D341Med (cell line): ENCODE measurements at places on chromosomes 3 and 15.

DNA sequence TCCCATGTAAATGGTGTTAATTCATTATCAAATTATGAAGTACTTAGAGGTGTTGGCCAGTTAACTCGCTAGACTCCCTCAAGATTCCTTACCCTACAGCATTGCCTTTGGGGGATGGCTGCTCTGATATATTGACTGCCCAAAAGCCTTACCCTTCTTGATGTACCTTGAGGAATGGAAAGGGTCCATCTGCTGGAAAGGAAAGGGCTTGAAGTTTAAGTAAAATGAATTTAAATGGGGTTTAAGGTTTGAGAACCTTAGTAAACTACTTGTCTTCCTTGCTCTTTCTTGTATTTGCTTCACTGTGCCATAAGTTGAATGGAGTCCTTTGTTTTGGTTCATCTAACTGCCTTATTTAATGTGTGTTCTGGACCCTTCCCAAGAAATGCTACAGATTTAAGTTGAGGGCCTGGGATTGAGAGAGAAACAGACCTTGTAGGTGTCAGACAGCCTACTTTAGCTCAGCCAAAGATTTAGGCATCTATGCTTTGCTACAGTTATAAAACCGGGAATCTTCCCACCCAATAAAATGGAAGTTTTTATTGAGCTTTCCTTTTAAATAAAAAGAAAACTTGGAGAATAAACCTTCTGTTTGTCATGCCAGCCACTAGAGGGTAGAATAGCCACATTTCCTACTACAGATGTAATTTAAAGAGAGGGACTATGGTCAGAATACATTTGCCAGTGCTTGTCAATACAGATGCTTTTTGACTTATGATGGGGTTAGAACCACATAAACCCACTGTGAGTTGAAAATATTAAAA, 25.3 kb downstream of the CMSS1 start:
- peak; percentile 37 for DNase-seq

- DNase-seq: no peak
These were observed 118.7 kb downstream of the NUP210 start for GRCh38 chr3:13301286-13301987.

DNA sequence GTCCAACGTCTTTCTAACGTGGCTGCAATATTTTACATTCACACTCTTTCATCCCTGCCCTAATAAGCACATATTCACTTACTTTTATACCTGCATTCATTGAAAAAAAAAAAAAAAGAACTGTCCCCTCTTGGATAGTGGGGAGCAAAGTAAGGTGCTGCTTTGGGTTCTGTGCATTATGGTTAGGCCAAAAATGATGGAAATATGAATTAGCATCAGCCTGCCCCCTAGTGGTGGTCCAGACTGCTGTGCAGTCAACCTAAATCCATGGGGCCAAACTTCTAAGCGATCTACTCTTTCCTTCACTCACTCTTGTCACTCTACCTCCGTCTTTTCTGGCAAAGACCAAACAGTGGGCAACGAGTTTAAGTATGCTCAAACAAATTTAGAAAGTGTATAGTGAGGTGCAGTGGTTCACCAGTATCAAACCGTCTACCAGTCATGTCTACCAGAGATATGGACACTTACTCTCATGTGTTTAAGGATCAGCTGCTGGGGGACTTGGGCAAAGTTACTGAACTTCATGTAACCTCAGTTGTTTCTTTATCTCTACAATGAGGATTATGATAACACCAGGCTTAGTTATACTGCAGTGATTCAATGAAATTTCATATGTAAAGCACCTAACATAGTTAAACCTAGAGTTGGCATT, 61.5 kb upstream of the GRM7 start:
- DNase-seq: peak; percentile 61

DNA sequence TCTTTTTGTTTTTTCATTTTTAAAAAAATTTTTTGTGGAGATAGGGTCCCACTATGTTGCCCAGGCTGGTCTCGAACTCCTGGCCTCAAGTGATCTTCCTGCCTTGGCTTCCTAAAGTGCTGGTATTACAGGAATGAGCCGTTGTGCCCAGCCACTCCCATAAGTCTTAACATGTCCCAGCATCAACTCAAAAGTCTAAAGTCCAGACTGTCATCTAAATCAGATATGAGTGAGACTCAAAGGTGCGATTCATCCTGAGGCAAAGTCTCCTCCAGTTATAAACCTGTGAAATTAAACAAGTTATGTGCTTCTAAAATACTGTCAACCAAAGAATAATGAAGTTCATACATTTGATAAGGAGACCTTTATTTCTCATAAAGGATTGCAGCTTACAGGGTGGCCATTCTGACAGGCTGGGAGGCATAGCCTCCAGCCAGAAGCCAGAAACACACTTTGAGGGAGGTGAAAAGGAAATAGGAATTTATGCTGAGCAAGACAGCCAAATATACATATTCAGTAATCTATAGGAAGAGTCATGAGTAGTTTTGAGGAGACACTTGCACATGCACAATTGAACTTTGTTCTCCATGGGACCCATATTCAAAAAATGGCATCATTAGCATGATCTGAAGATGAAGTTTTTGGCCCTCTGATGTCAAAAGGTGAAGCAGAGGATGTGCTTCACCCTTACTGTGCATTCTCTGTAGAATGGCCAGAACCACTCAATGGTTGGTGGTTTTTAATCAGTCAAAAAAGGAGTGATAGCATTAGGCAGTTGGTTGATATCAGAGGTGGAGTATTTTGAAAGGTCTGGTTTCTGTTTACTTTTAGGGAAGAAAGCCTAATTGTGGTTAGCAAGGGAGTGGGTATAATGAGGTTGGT, 11.0 kb upstream of the ZNF662 start:
- DNase-seq: no peak

- no peak for DNase-seq
These were observed 29.9 kb upstream of the POLR2M start for GRCh38 chr15:57676585-57676984.

- DNase-seq: peak; percentile 19
These were observed 132.3 kb downstream of the LRRK1 start for GRCh38 chr15:101051291-101052030.

GRCh38 chr3:161197855-161198850, 23.0 kb upstream of the NMD3 start:
- DNase-seq: no peak

GRCh38 chr15:35312344-35312743, 227.2 kb upstream of the NANOGP8 start:
- no peak for DNase-seq

DNA sequence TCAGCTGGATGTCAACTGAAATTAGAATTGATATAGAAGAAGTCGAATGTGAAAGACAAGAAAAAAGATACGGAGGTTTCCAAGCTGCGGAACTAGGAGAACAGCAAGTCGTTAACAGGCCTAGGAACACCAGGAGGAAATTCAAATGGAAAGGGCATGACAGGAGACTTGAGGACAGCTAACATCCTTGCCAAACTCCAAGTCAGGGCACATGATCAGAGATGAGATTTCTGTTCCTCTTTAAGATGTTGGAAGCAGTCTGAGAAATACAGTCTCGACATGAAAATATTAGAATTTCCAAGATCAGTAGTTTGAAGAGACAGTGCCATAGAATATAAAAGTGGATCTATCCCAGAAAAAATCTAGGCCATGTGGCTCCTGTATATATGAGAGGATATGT, 5.0 kb downstream of the MYO5A start:
- no peak for DNase-seq

GRCh38 chr3:86420990-86421739, 569.8 kb downstream of the VGLL3 start:
- no peak for DNase-seq

DNA sequence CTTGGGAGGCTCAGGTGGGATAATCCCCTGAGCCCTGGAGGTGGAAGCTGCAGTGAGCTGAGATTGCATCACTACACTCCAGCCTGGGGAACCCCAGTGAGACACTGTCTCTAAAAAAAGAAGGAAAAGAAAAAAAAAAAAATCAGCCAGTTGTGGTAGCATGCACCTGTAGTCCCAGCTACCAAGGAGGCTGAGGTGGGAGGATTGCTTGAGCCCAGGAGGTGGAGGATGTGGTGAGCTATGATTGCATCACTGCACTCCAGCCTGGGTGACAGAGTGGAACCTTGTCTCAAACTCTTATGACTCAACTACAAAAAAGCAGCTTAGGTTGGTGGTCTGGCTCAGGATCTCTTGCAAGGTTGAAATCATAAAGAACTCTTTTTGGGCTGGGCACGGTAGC, 19.3 kb upstream of the GPX1 start:
- DNase-seq: no peak

DNA sequence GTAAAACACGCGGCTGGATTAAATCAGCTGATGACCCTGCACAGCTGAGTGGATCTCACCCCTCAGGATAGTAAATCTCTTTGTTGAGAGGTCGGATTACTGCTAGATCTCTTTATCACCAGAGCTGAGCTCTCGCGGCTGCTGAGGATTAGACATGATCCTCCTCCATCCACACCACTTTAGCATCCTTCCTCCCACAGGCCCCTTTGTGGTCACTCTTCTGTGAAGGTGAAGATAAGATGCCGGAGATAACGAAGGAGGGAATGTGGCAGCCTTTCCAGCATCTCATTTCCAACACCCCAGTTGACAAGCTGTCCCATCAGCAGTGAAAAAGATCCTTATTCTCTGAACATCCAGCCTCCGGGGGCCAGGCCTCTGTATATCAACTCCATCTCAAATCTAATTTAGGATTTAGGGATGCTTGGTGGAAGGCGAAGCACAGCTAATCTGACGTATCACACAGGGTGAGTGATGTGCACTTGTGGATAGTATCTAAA, 47.5 kb upstream of the SELENOK start:
- DNase-seq: peak; percentile 63

DNA sequence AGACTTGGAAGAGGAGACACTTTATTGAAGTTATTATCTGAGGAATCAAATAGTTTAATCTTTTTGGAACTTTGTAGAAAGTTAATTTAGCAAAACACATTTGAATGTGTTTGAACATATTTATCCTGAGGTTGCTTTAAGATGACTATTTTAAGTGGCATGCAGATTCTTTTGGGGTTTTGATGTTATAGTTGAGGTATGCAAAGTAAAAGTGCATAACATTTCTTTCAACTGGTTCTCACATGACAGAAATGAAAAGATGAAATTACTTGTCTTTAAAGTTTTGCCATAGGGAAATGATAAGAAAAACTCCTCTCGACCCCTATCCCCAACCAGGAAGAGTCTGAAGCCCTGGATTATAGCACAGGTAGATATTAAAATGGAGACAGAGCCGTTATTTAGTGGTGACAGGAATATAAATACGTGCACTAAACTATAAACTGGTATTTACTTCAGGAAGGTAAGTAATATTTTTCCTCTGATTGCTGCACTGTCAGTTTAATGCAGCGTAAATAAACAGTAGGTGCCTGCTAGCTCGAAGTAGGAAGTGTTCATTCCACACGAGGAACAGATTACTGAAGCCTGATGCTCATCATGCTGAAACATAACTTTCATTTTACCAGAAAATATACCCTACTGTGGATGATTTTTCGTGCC, 15.1 kb upstream of the SATB1 start:
- no peak for DNase-seq

- DNase-seq: no peak
These were observed 64.1 kb downstream of the ABCC5 start for GRCh38 chr3:183953471-183954070.

DNA sequence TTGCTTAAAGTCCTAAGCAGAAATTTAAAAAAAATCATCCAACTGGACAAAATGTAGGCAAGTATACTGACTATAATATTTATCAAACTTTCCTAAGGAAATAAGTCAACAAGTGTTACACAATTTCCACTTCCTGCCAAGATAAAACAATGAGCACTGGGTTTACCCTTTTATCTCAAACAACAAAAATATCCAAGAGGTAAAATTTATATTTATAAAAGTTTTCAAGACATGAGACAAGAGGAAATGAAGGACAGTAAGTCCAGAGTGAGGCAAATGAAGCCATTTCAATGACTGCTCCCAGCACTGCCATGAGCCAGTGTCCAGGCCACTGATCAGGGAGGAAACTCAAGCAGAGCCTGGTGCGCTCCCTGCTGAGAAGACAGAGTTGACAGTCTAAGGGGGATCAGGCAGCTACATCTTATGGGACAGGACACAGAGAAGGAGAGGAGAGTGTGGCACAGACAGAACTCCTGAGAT, 439.4 kb downstream of the RAP2B start:
- no peak for DNase-seq

GRCh38 chr15:89936051-89936785, 23.5 kb upstream of the ARPIN start:
- no peak for DNase-seq

DNA sequence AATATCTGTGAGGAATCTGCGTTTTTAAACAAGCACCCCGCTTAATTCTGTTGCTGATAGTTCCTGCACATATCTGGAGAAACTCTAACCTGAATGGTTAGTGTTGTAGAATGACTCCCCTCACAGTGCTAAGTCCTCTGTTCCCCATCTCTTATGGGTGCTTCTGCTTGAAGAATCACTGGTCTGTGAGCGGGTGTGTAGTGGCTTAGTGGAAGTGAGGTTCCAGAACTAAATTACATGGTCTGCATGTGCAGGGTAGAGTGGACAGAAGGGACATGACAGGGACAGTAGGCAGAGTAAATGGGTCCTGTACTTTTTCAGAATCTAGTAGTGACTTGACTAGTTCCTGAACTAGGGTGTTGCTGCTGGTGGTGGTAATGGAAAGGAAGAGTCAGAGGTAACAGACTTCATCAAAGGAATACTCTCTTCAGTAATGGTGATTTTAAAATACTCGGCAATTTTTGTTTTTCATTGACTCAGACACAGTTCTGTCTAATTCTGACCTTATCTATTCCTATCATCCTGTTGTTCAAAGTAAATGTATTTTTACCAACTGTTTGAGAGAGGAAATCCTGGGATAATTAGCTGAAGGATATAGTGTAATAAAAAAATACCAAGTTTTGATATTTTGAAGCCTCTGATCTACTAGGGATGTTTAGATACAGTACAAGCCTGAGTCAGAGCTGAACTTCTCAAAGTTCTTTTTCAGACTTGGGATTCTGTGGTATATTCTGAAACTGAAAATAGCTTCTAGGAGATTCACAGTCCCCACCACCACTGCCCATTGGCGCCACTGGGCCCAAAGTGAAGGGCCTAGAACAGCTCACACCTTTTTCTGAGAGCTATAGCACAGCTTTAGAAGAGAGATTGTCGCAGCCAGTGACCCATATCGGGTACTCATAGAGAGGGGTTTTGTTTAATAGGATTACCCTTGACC, 55.5 kb downstream of the FNDC3B start:
- no peak for DNase-seq

GRCh38 chr3:23035927-23036640, 167.0 kb upstream of the UBE2E2 start:
- no peak for DNase-seq

DNA sequence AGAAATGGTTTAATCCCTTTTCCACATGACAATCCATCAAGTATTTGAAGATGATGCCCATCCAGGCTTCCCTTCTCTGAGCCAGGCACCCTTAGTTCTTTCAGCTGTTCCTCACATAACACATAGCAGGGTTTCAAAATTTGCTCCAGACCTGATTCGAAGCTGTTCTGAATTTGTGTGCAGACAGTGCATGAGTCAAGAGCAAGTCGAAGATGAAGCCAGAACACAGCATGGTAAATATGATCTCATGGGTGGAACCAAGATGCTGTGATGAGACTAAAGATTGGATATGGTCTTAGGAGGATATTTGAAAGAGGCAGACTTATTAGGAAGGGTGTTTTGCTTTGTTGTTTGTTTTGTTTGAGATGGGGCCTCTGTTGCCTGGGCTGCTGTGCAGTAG, 32.6 kb upstream of the PDE8A start:
- DNase-seq: no peak
